ENCODE measurements at places on chromosomes 11 and 22. TPM values are rescaled to one million over a fixed set of nuclear protein-coding genes. Genes with fewer than 3 reads are reported as not detected.

SMTNL1 gene
- total RNA-seq, result not detected

CTSD gene
- total RNA-seq, result 91.9 TPM

DCHS1 gene
- total RNA-seq, result 8.4 TPM

ZNF202 gene
- total RNA-seq, result 15.8 TPM

ANKK1 gene
- 4.6 TPM for total RNA-seq

FOLR3 gene
- total RNA-seq, result not detected

DNA sequence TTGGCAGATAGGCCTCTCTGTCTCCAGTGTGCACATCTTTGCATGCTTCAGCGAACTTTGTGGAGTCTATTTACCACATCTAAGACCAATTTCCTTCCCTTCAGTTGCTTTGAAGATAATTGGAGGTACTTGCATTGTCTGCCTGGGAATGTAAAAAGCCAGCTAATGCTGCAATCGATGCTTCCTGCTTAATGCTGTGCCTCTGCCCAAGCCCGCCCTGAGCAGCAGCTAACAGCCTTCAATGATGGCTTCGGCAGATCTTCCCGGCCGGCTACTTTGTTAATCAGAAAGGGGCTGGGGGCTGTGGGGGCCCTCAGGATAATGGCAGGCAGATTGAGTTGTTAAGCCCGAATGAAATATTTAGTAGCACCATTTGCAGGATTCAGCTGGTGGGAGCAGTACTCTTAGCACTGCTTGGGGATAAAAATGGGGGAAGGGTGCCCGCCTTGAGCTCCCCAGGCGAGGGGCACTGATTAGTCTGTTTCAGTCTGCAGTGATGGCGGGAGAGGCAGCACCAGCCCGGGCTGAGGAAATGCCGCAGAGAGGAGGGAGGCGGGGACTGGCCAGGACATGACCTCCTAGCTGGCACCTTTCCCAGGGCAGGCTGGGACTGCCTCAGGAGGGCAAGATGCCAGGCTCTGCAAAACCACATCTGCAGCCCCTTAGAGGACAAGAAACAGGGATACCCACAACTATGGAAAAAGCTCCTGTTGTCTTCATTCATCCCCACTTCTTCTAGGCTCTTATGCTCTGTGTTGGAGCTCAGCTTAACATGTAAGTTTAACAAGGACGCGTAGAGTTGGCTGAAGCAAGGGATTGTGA lies 460.0 kb downstream of the BUD13 start:
- DNase-seq, result no peak
- no peak overlapping the region for H3K4me3 ChIP-seq
- peaks cover 15% of the 10 kb centered on the region for H3K27me3 ChIP-seq

GRCh38 chr11:57055744-57056143 lies 67.0 kb downstream of the OR5AK2 start:
- no peak overlapping the region for H3K4me3 ChIP-seq
- H3K27me3 ChIP-seq, result no peaks in the 10 kb centered on the region
- DNase-seq, result no peak
- H3K27ac ChIP-seq, result no peak overlapping the region
- no peaks in the 10 kb centered on the region for H3K36me3 ChIP-seq

DNA sequence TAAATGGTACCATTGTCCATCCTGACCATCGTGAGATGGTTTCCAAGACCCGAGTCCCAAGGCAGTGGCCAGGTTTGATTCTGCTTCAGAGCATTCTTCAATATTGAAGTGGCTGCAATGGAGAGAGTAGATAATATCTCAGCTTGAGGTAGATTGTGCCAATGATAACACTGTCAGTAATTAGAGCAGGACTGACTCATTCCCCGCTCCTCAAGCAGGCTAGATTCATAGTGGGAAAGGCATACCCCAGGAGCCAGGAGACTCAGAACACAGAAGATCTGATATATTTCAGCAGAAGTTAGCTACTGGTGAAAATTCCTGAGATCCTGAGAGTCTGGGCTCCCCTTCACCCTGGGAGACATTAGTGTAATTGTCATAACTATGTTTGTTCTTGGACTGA lies 55.6 kb upstream of the LARGE1 start:
- no peaks in the 10 kb centered on the region for H3K36me3 ChIP-seq
- no peak overlapping the region for H3K4me3 ChIP-seq
- no peaks in the 10 kb centered on the region for H3K27me3 ChIP-seq
- no peaks in the 10 kb centered on the region for H3K4me1 ChIP-seq
- no peak overlapping the region for H3K27ac ChIP-seq

DNA sequence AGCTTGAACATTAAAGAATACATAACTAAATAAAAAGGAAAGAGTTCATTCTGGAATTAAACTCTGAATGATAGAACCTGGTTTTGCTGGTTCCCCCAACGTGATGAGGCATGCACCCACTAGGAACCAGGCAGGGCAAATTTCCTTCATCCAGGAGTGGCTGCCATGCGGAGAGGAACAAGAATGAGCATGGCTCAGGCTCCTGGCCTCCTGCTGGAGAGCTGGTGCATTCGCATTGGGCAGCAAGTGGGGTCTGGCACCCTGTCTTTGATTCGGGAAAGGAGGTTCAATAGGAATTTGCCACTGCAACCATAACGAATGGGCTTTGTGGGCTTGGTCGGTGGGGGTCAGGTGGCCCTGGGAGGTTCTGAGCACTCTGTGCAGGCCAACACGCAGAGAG lies 169.8 kb upstream of the TENM4 start:
- H3K4me3 ChIP-seq, result no peak overlapping the region
- no peaks in the 10 kb centered on the region for H3K27me3 ChIP-seq
- no peak for DNase-seq
- no peaks in the 10 kb centered on the region for H3K4me1 ChIP-seq
- H3K27ac ChIP-seq, result no peak overlapping the region

DNA sequence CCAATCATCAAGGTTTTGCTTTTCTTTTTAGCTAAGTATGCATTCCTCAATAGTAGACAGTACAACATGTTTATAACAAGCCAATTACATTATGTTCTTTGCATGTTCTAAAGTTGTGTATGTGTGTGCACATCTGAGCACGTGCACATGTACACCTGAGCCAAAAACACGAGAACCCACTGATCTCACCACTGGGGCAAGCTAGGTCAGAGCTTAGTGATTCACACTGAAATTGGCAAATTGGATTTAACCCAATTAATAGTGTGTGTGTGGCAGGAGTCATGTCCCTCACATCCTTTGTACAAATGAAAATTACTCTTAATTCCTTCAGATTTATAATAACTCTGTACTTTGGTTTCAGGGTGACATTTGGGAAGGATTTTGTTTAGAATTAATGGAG lies 145.7 kb upstream of the TEAD1 start:
- H3K27ac ChIP-seq, result no peak overlapping the region
- DNase-seq, result no peak
- no peaks in the 10 kb centered on the region for H3K4me1 ChIP-seq
- H3K27me3 ChIP-seq, result peaks cover 5% of the 10 kb centered on the region

DNA sequence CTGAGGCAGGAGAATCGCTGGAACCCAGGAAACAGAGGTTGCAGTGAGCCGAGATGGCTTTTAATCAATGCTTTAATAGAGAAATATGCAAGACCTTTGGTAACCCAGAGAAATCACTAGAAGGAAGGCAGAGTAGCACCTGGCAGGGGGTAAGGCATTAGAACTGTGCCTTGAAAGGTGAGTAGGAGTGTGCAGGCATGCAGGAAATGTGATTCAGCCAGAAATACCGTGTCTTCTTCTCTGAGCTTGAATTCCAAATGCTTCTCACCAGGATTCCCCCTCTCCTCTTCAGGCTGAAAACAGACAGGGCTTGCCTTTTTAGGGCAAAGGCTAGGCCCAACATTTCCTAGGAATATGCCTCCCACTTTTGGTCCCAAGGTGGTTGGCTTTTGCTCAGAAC lies 51.0 kb downstream of the OR4D9 start:
- no peaks in the 10 kb centered on the region for H3K27me3 ChIP-seq
- no peak overlapping the region for H3K27ac ChIP-seq
- H3K36me3 ChIP-seq, result no peaks in the 10 kb centered on the region
- no peak overlapping the region for H3K4me3 ChIP-seq
- DNase-seq, result no peak

- H3K4me1 ChIP-seq, result no peaks in the 10 kb centered on the region
- H3K27me3 ChIP-seq, result no peaks in the 10 kb centered on the region
- H3K36me3 ChIP-seq, result no peaks in the 10 kb centered on the region
These were observed 89.0 kb downstream of the CCDC73 start for GRCh38 chr11:32705309-32706033.

GRCh38 chr11:26762089-26762488 lies 40.2 kb upstream of the SLC5A12 start:
- no peaks in the 10 kb centered on the region for H3K27me3 ChIP-seq
- H3K27ac ChIP-seq, result no peak overlapping the region
- no peaks in the 10 kb centered on the region for H3K4me1 ChIP-seq
- no peak overlapping the region for H3K4me3 ChIP-seq
- no peaks in the 10 kb centered on the region for H3K36me3 ChIP-seq

- no peaks in the 10 kb centered on the region for H3K4me1 ChIP-seq
- H3K27ac ChIP-seq, result no peak overlapping the region
- H3K4me3 ChIP-seq, result no peak overlapping the region
- DNase-seq, result no peak
- no peaks in the 10 kb centered on the region for H3K27me3 ChIP-seq
These were observed 121.0 kb downstream of the MIAT start for GRCh38 chr22:26778372-26778771.

Measured in T-cell (primary cell).